K562 (cell line): ENCODE measurements at places on chromosomes 12 and 14. TPM values are rescaled to one million over a fixed set of nuclear protein-coding genes. Genes with fewer than 3 reads are reported as not detected.

The TPH2 gene
- not detected in 2 replicates for polyA plus RNA-seq

The NYNRIN gene
- 0.28 and 0.47 TPM in 2 replicates for polyA plus RNA-seq

The SERPINA12 gene
- polyA plus RNA-seq: not detected in 2 replicates

The TBX5 gene
- not detected in 2 replicates for polyA plus RNA-seq

The NEMF gene
- 55.9 and 60.0 TPM in 2 replicates for polyA plus RNA-seq

The PLEKHG3 gene
- not detected in 2 replicates for polyA plus RNA-seq

The TCL1A gene
- polyA plus RNA-seq: 0.11 TPM in 1 of 2 replicates, not detected in the other

The OAS1 gene
- not detected in 2 replicates for polyA plus RNA-seq

The HOXC4 gene
- polyA plus RNA-seq: 0.70 and 1.5 TPM in 2 replicates

The LRIG3 gene
- polyA plus RNA-seq: not detected in 2 replicates

The IL31 gene
- polyA plus RNA-seq: not detected in 2 replicates

The CDH24 gene
- 15.5 and 16.2 TPM in 2 replicates for polyA plus RNA-seq

The KCNMB4 gene
- polyA plus RNA-seq: 0.11 TPM in 1 of 2 replicates, not detected in the other

The EFS gene
- 0.01 TPM in 1 of 2 replicates, not detected in the other for polyA plus RNA-seq

The GRIP1 gene
- polyA plus RNA-seq: 0.36 and 0.67 TPM in 2 replicates

The TMEM233 gene
- 0.17 TPM in 1 of 2 replicates, not detected in the other for polyA plus RNA-seq

The TOMM20L gene
- not detected in 2 replicates for polyA plus RNA-seq

The PPP4R4 gene
- not detected in 2 replicates for polyA plus RNA-seq

The NAA30 gene
- polyA plus RNA-seq: 2.2 and 2.7 TPM in 2 replicates

The RNASE7 gene
- not detected in 2 replicates for polyA plus RNA-seq

The SRRM4 gene
- not detected in 2 replicates for polyA plus RNA-seq

The CYP46A1 gene
- 0.05 TPM in 1 of 2 replicates, not detected in the other for polyA plus RNA-seq

The AQP6 gene
- polyA plus RNA-seq: 0.12 TPM in 1 of 2 replicates, not detected in the other

The GPD1 gene
- 0.45 and 0.70 TPM in 2 replicates for polyA plus RNA-seq

The CACNA1C gene
- polyA plus RNA-seq: not detected in 2 replicates

The GSG1 gene
- polyA plus RNA-seq: not detected in 2 replicates

The KRT72 gene
- not detected in 2 replicates for polyA plus RNA-seq

The AGAP2 gene
- 0.20 and 0.88 TPM in 2 replicates for polyA plus RNA-seq

The C12orf50 gene
- not detected in 2 replicates for polyA plus RNA-seq

The CMA1 gene
- not detected in 2 replicates for polyA plus RNA-seq

The IL26 gene
- not detected in 2 replicates for polyA plus RNA-seq

The KLRD1 gene
- not detected in 2 replicates for polyA plus RNA-seq

The C1S gene
- polyA plus RNA-seq: 0.12 and 0.26 TPM in 2 replicates

The EMP1 gene
- 0.03 TPM in 1 of 2 replicates, not detected in the other for polyA plus RNA-seq

The KLHDC1 gene
- 0.11 and 0.34 TPM in 2 replicates for polyA plus RNA-seq

The RFX4 gene
- not detected in 2 replicates for polyA plus RNA-seq

The GPR65 gene
- polyA plus RNA-seq: not detected in 2 replicates

The OR4K13 gene
- not detected in 2 replicates for polyA plus RNA-seq

The GLT1D1 gene
- polyA plus RNA-seq: not detected in 2 replicates

The KRT75 gene
- polyA plus RNA-seq: not detected in 2 replicates
